ENCODE measurements at places on chromosomes 2 and 18.

- no peak for DNase-seq
Observed at GRCh38 chr2:82344670-82345069, 2040.1 kb upstream of the LRRTM1 start.

GRCh38 chr2:41924709-41925408 lies 123.0 kb upstream of the PKDCC start:
- no peak for DNase-seq

DNA sequence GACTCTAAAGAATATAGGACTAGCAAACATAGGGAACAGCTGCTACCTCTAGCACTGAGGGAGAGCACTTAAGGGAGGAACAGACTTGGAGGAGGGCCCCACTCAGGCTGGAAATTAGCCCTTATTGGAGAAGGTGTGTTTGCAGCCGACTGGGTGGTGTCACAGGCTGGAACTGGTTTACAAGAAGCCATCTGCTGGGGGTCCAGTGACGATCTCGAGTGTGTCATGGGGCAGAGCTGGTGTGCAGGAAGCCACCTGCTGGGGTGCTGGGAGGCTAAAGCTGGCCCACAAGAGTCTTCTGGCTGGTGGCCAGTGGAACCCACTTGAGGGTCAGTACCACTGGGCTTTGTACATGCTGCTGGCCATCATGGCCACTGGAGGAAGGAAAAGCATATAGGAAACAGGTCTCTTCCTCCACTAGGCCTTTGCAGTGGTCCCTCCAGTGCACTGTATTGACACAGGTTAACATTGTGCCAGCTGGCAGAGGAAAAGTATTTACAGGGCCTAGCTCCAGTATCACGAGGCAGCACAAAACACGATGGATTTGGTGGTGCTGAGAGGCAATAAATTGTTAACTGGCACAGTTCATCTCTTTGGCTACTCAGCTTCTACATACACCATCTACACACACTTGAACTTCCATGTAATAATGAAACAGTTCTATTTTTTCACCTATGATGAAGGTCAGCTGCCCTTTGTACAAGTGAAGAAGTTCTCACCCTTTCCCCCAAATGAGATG lies 43.6 kb downstream of the MAP3K20 start:
- peak; percentile 97 for DNase-seq

- DNase-seq = no peak
Observed at GRCh38 chr2:143759455-143759854, 630.2 kb downstream of the ARHGAP15 start.

DNA sequence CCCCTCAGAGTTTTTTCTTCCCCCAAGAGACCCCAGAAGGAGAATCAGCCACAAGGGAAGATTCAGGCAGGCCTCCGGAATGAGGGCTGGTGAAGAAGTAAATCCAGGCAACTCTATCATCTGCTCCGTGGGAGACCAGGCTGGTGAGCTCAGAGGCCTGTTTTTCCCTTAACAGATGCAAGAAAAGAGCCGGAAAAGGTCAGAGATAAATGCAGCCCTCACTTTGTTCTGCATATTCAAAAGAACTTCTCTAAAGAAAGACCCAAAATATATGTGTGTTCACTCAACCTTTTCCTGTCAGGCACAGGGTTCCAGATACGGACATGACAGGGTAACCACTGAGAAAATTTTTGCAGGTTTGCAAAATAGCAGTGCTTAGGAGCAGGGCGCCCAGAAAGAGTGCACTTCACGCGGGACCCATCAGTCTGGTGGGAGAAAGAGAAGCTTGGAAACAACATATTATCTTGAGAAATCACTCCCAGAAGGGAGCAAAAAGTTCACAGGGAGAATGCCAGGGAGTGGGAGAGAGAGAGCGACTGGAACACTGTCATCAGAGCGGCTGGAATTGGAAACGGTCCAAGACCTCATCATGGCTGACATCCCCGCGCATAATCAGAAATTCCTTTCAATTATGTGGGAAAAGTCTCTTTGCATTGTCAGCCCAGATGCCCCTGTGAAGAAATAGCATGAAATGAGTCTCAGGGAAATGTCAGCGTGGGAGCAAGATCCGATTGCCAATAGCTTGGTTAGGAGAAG lies 244.8 kb upstream of the SLC14A2 start:
- no peak for DNase-seq

- peak; percentile 30 for DNase-seq
Observed at GRCh38 chr2:173667415-173667814, 297.8 kb downstream of the SP3 start.

DNA sequence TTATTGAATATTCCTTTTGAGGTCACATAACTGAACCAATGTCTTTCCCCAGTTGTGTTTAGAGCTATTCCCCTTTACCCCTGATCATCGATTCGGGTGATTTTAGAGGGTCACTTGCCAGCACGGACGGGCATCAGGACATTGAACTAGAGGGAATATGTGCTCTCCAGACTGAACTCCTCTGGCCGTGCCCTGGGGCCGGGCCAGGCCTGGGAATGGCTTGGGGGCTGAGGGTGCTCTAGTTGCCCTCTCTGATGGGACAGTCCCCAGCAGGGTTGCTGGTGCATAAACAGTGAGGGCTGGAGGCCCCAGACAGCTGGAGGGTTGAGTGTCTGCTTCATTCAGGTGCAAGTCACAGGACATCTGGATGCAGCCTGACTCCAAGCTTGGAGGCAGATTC lies 90.7 kb downstream of the SMIM21 start:
- DNase-seq = no peak

DNA sequence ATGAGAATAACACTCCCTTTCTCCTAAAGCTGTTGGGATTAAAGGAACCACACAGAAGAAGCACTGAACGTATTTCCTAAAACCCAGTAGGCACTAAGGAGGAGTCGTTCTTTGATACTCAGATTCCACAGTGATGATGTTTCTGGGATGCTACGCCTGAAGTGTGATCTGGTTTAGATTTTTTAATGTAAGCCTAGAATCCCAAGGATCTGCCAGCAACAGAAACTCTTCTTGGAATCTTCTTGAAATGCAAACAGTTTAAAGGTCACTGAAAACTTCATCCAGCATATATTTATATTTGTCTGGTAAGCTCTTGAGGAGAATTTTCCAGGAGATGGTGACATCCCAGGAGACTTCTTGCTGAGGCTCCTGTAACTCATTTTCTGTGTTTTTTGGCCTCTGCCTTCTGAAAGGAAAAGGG lies 247.6 kb upstream of the TRIB2 start:
- no peak for DNase-seq

DNA sequence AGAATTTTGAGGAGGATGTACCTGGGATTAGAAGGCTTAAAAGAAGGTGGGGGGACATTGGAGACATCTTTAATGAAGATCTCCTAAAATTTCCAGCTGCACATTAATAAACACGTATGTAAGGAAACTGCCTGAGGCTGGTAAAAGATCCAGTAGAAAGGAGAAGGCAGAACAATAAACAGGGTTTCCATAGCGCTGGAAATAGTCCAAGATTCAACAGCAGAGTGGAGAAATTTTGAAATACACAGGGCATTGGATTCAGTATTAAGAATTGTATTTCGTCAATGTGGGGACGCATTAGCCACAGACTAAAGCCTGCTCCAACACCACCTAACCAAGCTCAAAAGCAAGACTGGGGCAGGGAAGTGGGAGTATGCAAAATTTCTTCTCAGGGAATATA lies 606.9 kb upstream of the NRXN1 start:
- no peak for DNase-seq

DNA sequence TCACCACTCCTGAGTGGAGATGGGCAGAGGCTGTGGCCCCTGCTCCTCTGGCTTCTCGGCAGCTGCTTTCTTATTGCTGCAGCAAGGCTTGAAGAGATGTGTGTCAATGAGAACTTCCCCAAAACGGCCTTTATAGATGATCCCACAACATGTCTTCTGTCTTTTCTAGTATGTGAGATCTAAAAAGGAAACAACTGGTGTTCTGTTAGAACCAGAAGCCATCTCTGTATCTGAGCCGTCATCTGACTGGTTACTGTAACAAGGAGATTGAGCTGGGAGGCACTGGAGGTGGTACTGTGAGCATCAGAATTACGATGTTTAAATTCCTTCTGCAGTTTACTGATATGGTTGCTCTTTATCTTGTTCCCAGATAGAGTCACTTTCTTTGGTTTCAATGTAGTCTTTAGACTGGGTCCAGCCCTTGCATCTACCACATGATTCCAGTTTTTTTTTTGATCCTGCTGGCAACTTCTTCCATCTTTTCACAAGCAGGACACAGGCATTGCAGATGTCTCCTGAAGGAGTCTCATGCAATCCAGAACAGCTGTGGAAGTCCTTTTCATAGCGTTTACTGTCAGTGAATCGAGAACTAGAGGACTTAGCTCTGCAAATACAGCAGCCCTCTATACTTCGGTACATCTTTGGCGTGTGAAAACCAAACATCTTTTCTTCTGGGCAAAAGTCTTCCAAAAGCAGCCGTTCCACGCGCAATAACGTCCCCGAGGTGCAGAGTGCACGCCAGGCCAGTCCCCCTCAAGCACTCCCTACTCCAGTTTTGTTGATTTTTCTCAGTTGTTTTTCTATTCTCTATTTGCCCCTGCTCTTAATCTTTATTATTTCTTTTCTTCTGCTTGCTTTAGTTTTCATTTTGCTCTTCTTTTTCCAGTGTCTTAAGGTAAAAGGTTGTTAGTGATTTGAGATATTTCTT lies 29.7 kb downstream of the TAF4B start:
- DNase-seq = no peak

- DNase-seq = no peak
Observed at GRCh38 chr2:205094031-205094430, 548.8 kb downstream of the PARD3B start.

DNA sequence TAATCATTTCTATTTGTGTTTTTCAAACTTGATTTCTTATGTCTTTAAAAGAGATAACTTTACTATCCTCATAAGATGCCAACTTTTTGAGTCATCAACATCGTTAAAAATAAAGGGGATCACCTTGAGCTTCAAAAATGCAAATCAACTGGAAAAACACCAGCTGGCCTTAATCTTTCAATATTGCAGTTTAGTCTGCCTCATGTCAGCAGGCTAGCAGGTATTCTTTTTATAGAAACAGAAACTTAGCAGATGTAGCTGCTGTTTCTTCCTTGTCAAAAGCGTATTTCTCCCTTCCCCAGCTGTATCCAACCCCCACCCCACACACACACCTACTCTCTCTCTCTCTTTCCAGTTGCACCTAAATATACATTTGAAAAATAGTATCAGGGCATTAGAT lies 154.1 kb upstream of the ZNF804A start:
- no peak for DNase-seq

DNA sequence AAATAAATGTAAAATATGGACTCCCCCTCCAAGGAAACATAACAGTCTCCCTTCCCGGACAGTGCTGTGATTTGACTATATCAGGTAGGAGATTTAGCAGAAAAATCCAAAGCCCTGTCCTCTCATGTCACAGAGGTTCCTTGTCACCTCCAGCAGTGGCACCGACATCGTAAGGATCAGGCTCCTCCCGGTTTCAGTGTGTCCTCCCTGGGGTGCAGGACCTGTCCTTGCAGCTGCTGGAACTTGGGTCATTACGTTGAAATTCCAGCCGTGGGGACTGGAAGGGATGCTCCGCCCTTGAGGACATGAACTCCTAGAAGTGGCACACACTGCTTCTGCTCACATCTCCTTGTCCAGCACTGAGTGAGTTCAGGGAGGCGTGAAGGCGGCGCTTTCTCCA lies 101.1 kb upstream of the ODC1 start:
- DNase-seq = no peak

DNA sequence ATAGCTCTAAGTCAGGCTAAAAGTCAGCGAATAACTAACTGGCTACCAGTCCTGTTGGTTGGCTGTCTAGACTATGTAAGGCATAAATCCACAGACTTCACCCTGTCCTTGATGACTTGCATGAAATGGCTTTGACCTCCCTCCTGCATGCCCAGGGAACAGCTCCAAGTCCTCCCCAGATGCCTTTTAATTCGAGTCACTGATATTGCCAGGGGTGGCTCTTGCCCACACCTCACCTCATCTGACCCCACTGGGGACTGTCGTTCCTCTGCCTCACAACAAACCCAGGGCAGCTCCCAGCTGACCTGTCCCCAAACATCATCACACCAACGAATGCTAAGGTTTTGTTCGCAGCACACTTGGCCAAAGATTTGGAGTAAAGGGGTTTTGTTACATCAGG lies 396.0 kb upstream of the ID2 start:
- no peak for DNase-seq

- peak; percentile 9 for DNase-seq
Observed at GRCh38 chr2:29295845-29296244, 180.6 kb downstream of the CLIP4 start.

GRCh38 chr2:105600037-105600442 lies 144.7 kb upstream of the NCK2 start:
- DNase-seq = no peak

- DNase-seq = no peak
Observed at GRCh38 chr2:109699646-109700045, 85.5 kb downstream of the SOWAHC start.

DNA sequence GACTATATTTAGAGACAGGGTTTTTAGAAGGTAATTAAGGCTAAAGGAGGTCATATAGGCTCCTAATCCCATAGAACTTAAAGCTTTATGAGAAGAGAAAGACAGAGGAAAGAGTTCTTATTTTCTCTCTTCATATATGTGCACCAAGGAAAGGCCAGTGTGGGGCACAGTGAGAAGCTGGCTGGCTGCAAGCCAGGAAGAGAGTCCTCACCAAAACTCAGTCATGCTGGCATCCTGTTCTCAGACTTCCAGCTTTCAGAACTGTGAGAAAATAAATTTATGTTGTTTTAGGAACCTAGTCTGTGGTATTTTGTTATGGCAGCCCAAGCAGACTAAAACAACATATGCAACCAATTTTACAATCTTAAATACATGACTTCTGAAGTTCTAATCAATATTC lies 31.5 kb upstream of the ATIC start:
- no peak for DNase-seq

- DNase-seq = peak; percentile 89
Observed at GRCh38 chr2:236592821-236593220, 23.2 kb downstream of the ACKR3 start.

- DNase-seq = no peak
Observed at GRCh38 chr2:65379721-65380171, 52.7 kb downstream of the SPRED2 start.

DNA sequence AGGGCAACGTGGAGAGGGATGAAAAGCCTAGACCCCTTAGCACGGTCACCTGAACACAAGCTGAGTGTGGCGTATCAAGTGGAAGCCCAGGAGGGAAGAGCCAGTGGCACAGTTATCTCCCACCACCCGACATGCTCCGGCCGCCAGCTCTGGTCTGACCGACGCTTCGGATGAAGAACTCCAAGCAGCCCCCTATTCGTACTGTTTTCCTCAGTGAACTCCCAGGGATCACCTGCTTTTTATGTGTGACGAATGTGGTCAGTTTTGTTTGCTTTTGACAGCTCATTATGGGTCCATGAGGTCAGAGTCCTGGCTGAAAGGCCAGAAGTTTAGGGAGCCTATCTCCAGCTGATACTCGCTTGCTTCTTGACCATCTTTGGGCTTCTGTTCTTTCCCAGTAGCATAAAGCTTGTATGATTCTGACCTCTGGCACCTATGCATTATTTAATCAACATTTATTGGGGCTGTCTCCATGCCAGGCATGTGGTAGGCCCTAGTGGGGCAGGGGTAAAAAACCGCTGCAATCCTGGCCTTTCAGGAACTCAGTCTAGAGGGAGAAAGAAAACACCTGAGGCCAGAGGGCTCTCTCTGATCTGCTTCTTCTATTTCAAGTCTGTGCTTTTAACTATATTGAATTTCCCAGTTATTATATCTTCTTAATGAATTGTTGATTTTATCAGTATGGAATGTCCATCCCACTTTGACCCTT lies 33.0 kb upstream of the MRPL33 start:
- no peak for DNase-seq

- DNase-seq = no peak
Observed at GRCh38 chr2:49069829-49070228, 84.5 kb downstream of the FSHR start.

GRCh38 chr18:30632071-30632698 lies 410.4 kb downstream of the DSC3 start:
- no peak for DNase-seq

GRCh38 chr2:110980339-110981062 lies 140.2 kb upstream of the BCL2L11 start:
- DNase-seq = peak; percentile 94

All from NCI-H510A treated with DMSO at 0.1 percent for 48 hours (cell line).